ENCODE measurements at places on chromosomes 6 and 20.

DNA sequence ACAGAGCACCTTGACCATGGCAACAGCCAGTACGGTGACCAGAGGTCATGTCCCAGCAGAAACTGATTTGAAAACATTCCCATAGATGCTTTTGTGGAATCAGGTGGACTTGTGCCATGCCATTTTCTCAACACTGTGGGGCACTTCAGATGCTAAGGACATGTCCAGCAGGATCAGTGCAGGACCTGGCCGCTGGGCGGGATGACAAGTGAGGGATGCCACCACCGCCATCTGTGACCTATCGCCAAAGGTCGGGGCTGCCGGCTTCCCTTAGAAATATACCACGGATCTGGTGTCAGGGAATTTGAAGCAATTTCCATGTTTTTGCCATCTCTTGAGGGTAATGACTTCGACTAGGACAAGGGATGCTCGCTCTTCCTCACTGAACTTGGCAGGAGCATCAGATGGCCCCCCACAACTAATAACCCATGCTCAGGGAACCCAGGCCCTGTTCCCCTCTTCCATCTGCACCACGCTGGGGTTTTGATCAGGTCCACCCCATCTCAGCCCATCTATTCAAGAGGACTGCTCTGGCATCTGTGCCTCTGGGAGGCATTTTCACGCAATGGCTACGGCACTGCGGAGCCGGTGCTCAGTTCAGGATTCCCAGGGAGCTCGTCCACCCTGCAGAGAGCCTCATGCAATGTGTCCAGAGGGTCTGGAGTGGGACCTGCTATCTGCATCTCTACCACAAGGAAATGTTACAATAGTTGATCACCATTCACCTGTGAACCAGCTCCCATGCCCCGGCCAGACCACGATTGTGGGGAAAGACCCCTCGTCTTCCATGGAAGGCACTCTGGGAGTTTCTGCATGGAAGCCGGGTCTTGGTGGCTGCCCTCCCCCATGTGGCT, 302.6 kb downstream of the TAF4 start:
- DNase-seq: no peak

- no peak for DNase-seq
Measured at GRCh38 chr6:117270055-117270842, 4.9 kb downstream of the VGLL2 start.

DNA sequence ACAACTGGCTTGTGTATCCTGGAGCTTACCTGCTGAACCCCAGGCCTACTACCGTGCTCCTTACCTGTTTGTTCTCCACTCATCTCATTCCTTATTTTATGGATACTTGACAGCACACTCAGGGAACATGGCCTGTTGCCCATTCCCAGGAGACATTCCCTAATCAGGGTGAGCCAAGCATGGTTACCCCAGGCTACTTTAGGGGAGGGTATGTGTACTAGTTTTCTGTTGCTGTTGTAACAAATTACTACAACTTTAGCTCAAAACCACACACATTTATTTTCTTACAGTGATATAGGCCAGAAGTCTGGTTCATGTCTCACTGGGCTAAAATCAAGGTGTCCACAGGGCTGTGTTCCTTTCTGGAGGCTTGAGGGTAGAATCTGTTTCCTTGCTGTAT, 15.0 kb upstream of the TRAM2 start:
- DNase-seq: no peak

- DNase-seq: no peak
Measured at GRCh38 chr6:2232445-2232844, 13.0 kb downstream of the GMDS start.

DNA sequence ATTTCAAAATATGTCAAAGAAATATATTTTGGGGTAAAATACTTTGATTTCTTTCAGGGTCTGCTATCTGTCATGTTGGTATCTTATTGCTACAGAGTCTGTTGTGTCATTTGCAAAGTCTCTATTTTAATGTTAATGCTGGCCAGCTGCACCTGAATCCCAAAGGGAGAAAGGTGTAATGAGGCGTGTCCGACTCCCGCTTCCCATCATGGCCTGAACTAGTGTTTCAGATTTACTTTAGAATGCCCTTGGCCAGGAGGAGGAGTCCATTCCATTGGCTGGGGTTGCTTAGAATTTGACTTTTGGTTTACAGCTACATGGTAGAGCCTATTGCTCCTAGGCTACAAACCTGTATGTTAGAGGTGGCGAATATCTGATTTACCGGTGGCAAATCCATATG, 69.3 kb downstream of the FAM50B start:
- no peak for DNase-seq

GRCh38 chr6:146581968-146582367, 16.8 kb upstream of the ADGB start:
- no peak for DNase-seq

DNA sequence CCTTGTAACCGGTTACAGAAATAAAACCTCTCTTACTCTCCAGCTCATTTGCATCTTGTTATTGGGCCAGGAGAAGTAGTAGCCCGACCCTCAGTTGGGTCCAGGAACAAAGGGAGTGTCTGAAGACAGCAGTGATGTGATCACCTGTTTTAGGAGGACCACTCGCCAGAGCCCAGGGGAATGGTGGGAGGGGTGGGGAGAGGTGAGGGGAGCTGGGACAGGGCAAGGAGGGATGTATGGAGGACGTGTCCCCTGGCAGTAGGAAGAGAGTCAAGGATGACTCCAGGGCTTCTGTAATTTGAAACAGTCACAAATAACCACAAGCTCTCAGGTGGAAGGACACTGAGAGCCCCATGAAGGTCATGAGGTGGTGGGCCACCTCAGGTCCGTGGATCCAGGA, 1.4 kb upstream of the PCMTD2 start:
- DNase-seq: no peak

DNA sequence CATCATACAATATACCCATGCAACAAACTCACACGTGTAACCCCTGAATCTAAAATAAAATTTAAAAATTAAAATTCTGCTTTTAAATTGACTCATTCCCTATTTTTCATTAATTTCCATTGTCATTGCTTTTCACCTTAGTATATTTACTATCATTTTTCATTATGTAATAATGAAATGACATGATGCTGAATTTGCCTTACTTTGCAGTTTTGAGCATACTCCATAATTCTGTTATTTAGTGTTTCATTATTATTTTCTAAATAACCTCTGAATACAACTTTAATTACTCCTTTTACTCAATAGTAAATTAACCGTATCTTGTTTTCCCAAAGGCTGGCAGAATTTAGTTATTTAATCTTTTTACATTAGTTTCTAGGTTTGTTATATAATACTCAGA, 719.6 kb downstream of the DOK5 start:
- DNase-seq: no peak

- no peak for DNase-seq
Measured at GRCh38 chr6:17103715-17104114, 1.9 kb downstream of the STMND1 start.

GRCh38 chr6:29809249-29809648, 18.4 kb upstream of the HLA-G start:
- DNase-seq: no peak

GRCh38 chr6:43798688-43799444, 28.9 kb downstream of the VEGFA start:
- no peak for DNase-seq

DNA sequence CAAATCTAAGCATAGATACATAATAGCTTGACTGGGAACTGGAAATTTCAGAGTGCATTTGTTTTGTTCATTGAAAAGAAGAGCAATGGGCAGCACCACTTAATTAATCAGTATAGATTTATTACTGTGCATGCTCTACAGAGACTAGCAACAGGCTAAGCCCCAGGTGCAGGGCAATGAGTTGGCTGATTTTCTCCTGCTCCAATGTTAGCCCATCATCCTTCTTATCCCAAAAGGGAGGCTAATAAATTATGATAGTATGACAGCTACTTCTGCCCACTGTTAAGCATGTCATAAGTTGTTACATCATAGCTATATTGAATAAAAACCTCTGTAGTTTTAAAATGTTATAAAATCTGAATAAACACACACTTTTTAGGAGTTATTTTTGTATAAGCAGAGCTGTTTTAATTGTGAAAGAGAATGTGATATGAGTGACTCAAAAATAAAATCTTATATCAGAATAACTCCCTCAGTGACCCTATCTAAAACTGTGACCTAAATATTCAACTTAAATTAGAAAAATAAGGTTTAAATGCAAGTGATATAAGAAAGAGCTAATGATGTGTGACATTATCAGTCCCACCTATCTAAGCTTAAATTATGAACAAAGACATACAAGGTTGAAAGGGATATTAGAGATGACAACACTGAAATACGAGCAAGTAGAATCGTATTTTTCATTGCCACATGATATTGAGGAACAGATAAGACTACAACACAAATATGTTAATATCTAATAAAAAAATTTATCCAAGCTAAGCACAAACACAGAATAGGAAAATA, 967.3 kb upstream of the ADGRB3 start:
- DNase-seq: no peak

DNA sequence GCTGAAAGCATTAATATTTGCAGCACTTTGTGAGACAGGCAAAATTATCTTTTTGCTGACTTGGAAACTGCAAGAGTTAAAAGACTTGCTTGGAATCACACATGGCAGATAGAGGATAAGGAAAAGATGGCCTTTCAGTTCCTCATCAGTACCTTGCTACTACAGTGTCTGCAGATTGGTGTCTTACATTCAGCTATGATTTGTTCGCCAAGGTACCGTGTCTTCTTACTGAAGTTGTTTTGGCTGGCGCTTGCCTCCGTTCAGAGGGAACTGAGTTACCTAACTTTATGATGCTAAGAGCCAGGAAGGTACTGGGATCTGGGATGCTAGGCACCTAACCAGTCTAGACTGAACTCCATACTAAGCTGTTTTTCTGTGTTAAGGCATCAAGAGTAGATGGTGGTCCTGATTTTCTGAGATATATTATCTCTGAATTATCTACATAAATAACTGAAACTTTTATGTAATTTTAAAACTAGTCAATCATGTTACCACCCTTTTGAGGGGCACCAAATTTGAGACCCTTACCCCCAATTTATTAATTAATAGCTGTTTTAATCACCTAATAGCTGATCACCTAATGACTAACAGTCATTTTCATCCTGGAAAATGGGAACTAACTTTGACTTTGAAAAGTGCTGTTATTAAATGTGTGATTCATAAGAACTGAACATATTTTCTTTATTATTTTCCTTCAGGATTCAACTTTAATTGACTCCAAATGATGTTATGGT, 2.5 kb downstream of the WTAP start:
- no peak for DNase-seq

- no peak for DNase-seq
Measured at GRCh38 chr20:44810061-44810390, 320 bp downstream of the RIMS4 start.

DNA sequence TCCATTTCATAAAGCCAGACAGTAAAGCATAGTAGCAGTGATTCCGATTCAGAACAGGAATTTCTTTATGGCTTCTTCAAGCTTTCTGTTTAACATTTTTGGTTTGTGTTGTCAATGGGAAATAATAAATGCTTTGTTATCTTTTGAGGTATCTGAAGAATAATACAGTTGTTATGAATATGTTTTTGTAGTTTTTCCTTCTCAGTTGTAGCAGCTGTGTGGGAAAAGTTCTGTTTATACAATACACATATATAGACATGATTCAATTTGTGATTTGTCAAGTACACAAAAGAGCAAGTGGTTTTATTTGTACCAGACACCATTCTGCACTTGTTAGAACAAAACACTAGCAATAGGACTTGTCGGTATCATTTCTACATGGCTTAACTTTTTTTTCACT, 96.6 kb downstream of the CDYL start:
- DNase-seq: peak; percentile 41

DNA sequence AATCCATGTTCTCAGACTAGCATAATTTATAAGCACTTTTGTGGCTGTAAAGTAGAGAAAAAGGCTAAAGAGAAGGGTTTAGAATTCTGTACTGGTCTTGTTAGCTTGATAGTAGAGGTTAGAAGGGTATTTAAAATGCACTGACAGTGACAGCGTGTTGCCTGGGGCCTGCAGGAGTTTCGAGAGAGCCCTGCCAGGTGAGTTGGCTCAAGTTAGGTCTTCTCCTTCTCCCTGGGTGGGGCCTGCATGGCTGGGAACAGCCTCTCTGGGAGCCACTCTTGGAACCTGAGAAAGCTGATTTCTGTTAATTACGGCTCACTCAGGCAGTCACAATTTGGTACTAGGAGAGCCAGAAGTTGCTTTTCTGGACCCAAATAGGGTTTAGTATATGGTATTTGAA, 103.7 kb downstream of the ARID1B start:
- no peak for DNase-seq

DNA sequence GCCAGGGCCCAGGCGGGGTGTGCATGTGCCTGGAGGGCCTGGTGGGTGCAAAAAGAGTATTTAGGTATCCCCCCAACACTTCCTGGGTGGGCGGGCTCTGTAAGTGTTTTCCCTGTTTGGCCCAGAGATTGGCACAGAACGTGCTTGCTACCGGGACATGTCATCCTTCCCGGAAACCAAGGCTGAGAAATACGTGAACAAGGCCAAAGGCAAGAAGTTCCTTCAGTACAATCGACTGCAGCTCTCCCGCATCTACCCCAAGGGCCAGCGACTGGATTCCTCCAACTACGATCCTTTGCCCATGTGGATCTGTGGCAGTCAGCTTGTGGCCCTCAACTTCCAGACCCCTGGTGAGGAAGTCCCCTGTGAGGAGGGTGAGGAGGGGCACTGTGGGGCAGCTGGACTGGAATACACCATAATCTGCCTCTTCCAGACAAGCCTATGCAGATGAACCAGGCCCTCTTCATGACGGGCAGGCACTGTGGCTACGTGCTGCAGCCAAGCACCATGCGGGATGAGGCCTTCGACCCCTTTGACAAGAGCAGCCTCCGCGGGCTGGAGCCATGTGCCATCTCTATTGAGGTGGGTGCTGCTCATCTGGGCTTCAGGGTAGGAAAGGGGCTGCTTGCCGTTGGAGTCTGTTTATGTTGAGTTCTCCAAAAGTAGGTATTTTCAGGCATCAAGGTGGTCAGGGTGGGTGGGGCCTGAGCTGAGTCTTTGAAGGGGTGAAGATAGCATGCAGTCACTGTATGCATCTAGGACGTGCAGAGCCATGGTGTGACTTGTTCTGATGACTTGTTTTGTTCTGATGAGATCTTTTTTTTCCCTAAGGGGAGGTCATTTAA, 35.2 kb downstream of the PLCG1 start:
- no peak for DNase-seq

DNA sequence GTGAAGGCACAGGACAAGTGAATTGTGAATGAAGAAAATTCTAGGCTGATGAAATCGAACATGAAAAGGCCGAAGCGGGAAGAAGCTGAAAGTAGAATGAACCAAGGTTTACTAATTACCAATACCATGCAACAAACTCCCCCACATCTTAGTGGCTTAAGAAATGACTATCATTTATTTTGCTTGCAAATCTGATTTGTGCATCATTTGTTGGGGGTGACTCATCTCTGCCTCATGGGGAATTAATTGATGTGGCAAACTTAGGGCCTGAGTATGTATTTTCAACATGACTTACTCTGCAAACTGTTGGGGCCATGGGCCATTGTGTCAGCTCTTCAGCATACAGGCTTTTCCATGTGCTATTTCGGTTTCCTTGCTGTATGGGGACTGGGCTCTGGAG, 26.8 kb downstream of the PPP1R14C start:
- DNase-seq: no peak
